ENCODE measurements at places on chromosomes 1 and 21. TPM values are rescaled to one million over a fixed set of nuclear protein-coding genes. Genes with fewer than 3 reads are reported as not detected.

The HAO2 gene
- total RNA-seq = not detected

The ADCY10 gene
- total RNA-seq = not detected

- H3K27me3 ChIP-seq = no peaks in the 10 kb centered on the region
- no peaks in the 10 kb centered on the region for H3K4me1 ChIP-seq
- no peak overlapping the region for H3K27ac ChIP-seq
- DNase-seq = peak; percentile 77
- no peaks in the 10 kb centered on the region for H3K36me3 ChIP-seq
Observed at GRCh38 chr21:44549525-44550211, 1.6 kb downstream of the KRTAP10-2 start.

DNA sequence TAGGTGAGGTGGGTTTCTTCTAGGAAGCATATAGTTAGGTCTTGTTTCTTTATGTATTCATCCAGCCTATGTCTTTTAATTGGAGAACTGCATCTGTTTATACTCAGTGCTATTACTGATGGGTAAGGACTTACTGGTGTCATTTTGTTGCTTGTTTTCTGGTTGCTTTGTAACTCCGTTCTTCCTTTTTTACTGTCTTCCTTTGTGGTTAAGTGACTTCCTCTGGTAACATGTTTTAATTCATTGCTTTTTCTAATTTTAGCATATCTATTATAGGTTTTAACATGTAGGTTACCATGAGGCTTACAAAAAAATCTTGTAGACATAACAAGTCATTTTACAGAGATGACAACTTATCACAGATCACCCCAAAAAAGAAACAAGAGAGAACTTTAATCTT is 160.8 kb downstream of the VAV3 start:
- no peak overlapping the region for H3K27ac ChIP-seq
- H3K36me3 ChIP-seq = no peaks in the 10 kb centered on the region
- H3K4me3 ChIP-seq = no peak overlapping the region
- H3K27me3 ChIP-seq = no peaks in the 10 kb centered on the region
- H3K4me1 ChIP-seq = no peaks in the 10 kb centered on the region

GRCh38 chr1:10980094-10980577 is 32.3 kb upstream of the TARDBP start:
- DNase-seq = no peak
- H3K36me3 ChIP-seq = no peaks in the 10 kb centered on the region
- no peak overlapping the region for H3K27ac ChIP-seq
- H3K27me3 ChIP-seq = no peaks in the 10 kb centered on the region

DNA sequence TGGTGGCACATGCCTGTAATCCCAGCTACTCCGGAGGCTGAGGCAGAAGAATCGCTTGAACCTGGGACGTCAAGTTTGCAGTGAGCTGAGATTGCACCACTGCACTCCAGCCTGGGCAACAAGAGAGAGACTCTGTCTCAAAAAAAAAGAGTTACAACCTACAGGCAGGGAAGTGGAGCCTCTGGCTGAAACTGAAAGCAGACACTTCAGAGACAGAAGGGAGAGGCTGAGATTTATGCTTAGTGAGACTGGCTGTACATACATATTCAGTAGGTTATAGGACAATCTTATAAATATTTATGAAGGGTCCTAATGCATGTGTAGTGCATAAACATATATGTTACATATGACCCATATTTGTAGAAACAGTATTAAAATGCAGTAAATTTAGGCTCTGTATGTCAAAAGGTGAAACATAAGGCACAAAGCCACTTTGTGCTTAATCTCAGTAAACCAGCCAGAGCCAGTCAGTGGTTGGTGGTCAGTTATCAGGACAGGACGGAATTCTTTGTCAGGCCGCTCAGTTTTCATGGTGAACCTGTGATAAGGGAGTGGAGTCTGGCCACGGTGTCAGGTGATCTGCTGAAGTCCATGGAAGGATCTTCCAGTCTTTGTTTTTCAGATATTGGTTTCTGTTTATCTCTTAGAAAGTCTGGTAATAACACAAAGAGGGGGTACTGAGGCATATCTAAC is 13.7 kb downstream of the RHEX start:
- no peak for DNase-seq
- H3K4me1 ChIP-seq = no peaks in the 10 kb centered on the region
- no peaks in the 10 kb centered on the region for H3K27me3 ChIP-seq
- H3K4me3 ChIP-seq = no peak overlapping the region
- H3K36me3 ChIP-seq = no peaks in the 10 kb centered on the region
